ENCODE measurements at places on chromosomes 1 and 21. TPM values are rescaled to one million over a fixed set of nuclear protein-coding genes. Genes with fewer than 3 reads are reported as not detected.

- DNase-seq, result no peak
These were observed 45.4 kb downstream of the GRHL3 start for GRCh38 chr1:24364605-24364974.

DNA sequence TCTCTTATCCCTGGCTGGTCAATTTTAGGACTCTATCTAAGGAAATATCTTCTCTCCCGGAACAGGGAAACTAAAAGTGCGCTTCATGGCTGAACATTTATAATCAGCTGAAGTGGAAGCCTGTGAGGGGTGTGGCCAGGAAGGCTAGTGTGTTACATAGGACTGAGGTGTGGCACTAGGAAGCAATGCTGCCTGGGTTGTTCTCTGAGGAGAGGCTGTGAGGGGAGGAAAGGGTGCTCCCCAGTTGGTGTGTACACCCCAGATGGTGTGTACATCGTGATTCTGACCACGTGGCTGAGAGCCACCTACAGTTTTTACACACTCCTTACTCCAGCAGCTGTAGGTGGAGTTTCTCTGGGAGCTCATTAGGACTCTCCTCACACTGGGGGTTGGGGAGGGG, 16.3 kb downstream of the NTPCR start:
- DNase-seq, result no peak

GRCh38 chr1:209455145-209455544, 128.4 kb upstream of the CAMK1G start:
- DNase-seq, result no peak

DNA sequence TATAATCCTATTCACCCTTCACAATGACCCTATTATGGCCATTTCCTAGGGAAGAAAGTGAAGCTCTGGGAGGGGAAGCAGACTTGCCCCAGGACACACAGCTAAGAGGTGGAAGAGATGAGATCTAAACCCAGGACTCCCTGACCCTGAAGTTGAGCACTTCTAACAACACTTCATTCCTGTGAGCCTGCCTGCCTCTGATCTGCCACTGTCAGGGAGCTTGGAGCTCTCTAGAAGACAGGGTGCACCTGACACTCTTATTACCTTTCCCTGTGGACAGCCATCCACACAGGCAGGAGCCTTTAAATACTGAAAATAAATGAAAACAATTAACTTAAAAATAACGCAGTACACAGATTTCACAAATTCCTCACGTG, 599 bp downstream of the MKNK1 start:
- DNase-seq, result no peak

DNA sequence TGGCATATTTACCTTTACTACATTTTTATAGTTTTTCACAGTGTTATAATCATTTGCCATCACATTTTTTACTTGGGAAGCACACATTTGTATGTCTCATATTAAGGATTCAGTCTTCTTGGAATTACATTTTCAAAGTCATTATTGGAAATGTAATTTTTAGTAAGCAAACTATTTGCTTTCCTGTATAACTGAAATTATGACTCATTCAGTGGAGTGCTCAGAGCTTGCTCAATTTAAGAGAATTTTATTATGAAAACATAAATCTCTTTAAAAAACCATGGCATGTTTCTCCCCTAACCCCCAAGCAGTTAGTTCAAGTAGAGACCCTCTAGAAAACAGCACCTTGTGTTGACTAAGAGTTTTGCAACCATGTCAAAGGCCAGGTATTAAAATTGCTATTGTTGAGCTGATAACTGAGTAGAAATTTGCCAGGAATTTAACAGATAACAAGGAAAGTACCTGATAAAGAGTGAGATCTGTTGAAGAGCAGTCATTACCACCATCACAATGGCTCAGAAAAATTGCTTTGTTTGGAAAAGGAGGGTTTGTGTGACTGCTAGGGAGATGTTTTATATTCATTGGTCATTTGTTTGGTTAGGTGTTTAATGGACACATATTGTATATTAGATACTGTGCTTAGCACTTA, 105.9 kb downstream of the KCNK2 start:
- peak; percentile 26 for DNase-seq

DNA sequence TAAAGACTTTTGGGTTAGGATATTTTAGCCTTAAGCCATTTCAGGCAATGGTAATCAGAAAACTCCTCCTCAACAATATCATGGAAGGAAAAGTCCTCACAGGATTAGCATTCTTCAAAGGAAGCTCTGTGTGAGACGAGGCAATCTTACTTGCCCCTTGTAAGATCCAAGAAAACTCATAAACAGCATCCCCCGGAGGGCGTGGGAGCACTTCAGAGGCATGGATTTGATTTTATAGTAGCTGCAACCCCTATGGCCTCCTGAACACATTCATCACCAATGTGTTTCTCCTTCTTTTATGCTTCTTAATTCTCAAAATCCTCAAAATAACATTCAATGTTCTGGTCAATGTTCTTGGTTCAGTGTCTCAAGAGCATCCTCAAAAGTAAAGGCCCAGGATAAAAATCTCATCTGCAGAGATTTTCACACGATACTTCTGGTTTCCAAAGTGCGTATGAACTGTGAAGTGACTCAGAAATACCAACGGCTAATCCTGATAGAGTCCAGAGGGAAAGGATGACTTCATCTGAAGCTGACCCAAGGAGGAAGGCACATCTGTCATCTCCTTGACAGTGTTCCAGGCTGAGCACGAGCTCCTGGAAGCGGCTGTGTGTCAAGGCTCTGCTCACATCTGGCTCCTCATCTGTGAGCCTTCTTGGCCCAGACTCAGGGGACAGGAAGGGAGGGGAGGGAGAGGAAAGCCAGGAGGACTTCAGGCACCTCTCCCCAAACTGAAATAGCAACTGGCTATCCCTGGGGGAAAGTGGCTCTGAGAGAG, 49.3 kb upstream of the PSEN2 start:
- DNase-seq, result peak; percentile 99

DNA sequence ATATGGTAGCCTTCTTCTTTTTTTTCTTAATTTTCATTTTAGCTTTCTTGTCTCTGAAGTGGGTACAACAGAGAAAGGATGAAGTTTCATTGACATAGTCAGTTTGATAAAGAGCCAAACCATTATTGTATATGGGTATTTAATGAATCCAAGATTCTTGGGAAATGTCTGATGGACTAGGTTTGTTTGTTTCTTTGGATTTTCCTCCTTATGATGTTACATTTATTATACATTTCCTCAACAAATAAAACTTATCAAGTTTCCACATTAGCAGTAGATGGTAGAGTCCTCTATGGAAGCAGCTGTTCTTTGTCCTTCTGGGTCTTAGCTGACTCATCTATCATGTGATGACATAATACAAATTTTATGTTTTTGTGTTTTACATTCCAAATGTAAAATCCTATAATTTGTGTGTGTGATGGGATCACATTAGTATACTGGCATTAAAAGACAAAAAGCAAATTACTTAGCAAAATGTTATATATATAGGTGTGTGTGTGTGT, 6.0 kb downstream of the COL24A1 start:
- DNase-seq, result peak; percentile 16

- DNase-seq, result no peak
These were observed 81.0 kb downstream of the ARHGEF10L start for GRCh38 chr1:17620448-17620847.

GRCh38 chr21:37357691-37358090, 8.9 kb upstream of the DYRK1A start:
- DNase-seq, result no peak

- DNase-seq, result no peak
These were observed 150.9 kb downstream of the PTPRU start for GRCh38 chr1:29387210-29387609.

DNA sequence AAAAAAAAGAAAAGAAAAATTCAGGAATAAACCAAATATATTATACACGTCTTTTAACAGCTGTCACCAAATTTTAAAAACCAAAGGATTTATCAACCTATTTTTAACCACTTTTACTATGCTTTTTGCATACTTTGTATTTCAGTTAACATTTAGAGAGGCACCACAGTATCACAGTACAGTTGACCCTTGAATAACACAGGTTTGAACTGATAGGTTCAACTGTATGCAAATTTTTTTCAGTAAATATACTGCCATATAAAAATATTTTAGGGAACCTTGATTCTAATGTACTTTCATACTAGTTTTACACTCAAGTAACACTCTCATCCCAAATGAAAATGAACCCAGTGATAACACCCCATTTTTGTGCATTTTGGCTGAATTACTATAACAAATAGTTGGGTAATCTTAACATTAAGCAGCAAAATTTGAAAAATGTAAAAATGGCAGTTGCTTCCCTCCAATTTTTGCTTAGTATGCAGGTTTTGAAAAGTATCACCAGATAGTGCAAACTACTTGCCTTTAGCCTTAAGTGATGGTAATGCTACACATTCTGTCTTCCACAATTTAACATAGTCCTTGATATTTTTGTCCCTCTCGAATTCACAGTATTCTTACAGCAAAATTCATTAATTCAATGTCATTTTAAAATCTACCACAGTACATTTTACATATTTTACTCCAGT, 10.8 kb upstream of the ADCY10 start:
- no peak for DNase-seq

DNA sequence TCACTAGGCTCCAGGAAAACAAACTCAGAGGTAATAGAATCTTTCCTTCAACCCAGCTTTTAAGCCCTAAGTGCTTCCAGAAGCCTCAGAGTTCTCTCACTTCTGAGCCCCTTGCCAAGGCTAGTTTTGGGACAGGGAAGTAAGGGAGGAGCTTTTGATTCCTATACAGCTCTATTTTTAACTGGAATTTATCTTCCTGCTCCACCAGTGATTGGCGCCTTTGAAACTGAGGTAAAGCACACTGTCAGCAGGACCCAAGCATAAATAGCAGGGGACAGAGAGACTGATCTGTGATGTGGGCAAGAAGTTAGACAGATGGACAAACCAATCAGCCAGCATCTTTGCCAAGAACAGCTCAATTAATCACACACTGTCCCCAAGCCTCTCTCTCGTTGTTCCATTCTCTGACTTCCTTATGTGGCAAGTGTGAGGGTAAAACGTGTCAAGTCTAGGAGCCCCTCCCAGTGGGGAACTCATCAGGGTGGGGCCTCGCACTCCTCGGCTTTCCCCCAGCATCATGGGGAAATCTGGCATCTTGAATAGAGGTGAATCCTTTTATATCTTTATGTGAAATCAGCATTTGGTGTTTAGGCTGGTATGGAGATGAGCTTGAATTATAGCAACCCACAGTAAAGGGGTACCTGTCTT, 40.2 kb upstream of the MPZL1 start:
- DNase-seq, result no peak

DNA sequence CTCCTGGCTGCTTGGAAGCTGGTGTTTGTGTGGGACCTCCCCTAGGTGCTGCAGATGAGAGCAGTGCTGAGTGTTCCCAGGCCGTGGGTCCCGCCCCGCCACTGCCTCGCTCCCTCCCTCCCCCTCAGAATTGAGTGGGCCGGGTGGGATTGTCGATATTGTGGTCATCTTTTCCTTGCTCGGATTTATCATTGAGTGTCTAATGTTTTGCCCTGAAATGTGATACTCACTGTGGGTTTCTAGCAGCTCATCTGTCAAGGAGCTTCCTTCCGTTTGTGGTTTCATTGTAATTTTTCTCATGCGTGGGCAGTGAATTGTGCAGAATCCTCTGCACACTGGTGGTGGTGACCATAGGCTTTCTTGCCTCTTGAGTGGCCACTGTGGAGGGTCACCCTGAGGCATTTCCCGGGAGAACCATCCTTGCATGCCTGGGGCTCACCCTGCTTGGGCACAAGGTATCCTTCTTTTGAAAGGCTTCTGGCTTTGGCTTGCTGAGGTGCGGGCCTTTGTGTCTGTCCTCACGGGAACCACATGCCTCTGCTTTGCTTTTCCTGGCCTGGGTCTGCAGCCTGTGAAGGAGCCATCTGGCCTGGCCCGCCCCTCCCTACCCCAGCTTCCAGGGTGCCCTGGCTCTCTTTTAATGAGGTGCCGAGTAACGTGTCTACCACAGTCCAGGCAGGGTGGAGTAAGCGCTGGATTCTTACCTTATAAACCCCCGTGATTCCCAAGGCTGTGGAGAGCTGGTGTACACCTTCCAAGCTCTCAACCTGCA, 25.6 kb downstream of the SLX9 start:
- no peak for DNase-seq

DNA sequence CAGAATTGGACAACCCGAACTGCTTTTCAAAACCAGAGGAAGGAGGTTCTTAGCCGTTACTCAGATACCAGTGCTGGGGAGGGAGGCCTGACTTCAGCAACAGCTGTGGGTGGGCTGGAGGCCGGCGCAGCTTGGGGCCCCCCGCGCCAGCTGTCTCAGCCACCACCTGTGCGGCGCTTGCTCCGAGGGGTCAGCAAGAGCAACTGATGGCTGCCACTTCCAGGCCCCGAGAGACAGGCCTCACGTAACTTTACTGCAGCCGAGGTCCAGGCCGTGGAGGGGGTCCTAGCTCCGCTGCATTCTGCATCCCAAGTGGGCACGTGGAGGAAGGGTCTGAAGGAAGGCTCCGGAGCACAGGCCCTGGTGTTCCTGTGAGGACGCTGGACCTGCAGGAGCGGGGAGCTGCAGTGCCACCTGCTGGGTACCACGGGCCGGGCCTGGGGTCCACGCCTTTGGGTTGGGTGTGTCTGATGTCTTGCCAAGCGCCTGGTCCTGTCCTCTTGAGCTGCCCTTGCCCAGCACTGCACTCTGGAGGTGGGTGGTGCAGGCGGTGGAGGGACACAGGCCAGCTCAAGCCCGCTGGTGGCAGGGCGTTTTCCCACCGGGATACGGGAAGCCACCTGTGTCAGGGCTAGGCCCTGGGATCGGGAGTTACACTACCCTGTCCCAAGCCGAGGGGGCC, 9.8 kb downstream of the THAP3 start:
- peak; percentile 25 for DNase-seq

DNA sequence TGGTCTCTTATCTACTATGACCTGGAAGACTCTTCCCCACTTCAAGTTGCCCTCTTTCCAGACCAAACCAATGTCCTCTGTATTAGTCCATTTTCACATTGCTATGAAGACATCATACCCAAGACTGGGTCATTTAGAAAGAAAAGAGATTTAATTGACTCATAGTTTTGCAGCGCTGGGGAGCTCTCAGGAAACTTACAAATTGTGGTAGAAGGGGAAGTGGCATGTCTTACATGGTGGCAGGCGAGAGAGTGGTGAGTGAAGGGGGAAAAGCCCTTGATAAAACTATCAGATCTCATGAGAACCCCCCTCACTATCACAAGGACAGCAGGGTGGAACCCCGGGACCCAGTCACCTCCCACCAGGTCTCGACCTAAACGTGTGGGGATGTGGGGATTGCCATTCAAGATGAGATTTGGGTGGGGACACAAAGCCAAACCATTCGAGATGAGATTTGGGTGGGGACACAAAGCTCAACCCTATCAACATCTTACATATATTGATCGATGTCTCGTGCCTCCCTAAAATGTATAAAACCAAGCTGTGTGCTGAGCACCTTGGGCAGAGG, 14.2 kb upstream of the AGPAT3 start:
- DNase-seq, result no peak

DNA sequence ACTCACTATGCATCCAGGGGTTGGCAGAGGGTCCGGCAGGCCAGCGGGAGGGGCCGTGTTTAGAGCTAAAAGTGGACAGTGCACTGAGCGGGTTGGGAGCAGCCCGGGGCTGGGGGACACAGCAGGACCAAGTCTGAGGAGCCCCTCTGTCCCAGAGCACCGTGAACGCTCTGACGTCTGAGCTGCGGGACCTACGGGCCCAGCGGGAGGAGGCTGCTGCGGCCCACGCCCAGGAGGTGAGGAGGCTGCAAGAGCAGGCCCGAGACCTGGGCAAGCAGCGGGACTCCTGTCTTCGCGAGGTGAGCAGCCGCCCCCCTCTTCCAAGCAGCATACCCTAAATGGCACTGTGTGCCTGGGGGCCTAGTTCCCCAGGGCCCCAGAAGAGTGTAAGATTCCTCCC, 25.8 kb downstream of the MFAP2 start:
- no peak for DNase-seq

The PIK3C2B gene
- total RNA-seq, result 4.5 TPM

The GJC2 gene
- 2.0 TPM for total RNA-seq

The CHTOP gene
- total RNA-seq, result 26.8 TPM

The LINGO4 gene
- total RNA-seq, result not detected

The DISP3 gene
- not detected for total RNA-seq

The ATAD3C gene
- total RNA-seq, result under 0.01 TPM

Measured in fibroblast of the aortic adventitia (primary cell).